ENCODE measurements at places on chromosomes 7 and 10. TPM values are rescaled to one million over a fixed set of nuclear protein-coding genes. Genes with fewer than 3 reads are reported as not detected.

- DNase-seq = no peak
Measured at GRCh38 chr7:87564296-87564963, 36.3 kb downstream of the ABCB1 start.

- DNase-seq = no peak
Measured at GRCh38 chr10:340646-341045, 205.4 kb downstream of the ZMYND11 start.

- no peak for DNase-seq
Measured at GRCh38 chr10:34816501-34817002, 1.5 kb upstream of the PARD3 start.

GRCh38 chr10:26543567-26544306 lies 105.6 kb downstream of the APBB1IP start:
- DNase-seq = no peak

The GIMAP6 gene
- total RNA-seq = not detected

The NKX1-2 gene
- total RNA-seq = 0.07 TPM

Measured in astrocyte (in vitro differentiated cells and primary cell).